ENCODE measurements at places on chromosomes 5 and 9.

- no peak for DNase-seq
Measured at GRCh38 chr5:73363911-73364730, 84.5 kb downstream of the FOXD1 start.

GRCh38 chr5:14004598-14005394 lies 60.3 kb upstream of the DNAH5 start:
- DNase-seq = no peak

- DNase-seq = no peak
Measured at GRCh38 chr5:143874312-143874711, 62.4 kb downstream of the HMHB1 start.

DNA sequence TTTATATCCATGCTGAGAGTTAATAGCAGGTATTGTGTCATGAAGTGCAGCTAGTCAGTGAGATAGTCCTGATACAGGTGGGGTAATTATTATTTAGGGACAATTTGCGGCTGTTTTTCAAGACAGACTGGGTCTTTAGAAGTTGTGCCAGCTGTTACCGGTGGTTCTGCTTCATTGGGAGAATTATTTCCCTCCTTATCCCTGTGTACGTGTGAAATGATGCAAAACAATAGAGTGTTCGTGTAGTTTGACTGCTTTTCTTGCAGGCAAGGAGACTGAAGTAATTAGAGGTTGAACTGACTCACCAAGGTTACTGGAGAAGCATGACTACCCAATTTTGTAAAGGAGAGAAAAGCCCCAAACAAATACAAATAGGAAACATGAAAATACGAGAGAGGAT lies 101.7 kb downstream of the ARRDC3 start:
- DNase-seq = no peak

- no peak for DNase-seq
Measured at GRCh38 chr5:64285188-64286130, 119.8 kb downstream of the RNF180 start.

DNA sequence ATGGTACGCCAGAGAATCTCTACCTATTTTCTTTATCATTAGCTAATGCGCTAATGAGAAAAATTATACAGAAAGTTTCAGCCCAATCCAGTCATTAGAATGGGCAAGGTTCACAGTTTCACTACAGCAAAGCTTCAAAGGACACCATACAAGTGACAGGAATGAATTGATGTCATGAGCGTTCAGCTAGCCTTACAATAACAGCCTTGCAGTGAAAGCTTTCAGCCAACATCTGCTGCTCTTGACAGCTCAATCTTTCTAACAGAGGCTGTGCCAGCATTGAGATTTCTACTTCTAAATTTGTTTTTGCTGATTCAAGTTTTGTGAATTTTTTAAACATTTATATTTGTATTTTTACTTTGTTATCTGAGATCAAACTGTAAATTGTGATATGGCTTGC lies 302.4 kb upstream of the FAM174A start:
- no peak for DNase-seq

- no peak for DNase-seq
Measured at GRCh38 chr9:105248691-105249090, 4.2 kb downstream of the SLC44A1 start.

GRCh38 chr9:131469951-131470350 lies 32.8 kb upstream of the POMT1 start:
- no peak for DNase-seq

GRCh38 chr5:464843-465590 lies 22.0 kb downstream of the EXOC3 start:
- DNase-seq = no peak

GRCh38 chr9:26054600-26055520 lies 376.6 kb upstream of the TUSC1 start:
- DNase-seq = no peak

DNA sequence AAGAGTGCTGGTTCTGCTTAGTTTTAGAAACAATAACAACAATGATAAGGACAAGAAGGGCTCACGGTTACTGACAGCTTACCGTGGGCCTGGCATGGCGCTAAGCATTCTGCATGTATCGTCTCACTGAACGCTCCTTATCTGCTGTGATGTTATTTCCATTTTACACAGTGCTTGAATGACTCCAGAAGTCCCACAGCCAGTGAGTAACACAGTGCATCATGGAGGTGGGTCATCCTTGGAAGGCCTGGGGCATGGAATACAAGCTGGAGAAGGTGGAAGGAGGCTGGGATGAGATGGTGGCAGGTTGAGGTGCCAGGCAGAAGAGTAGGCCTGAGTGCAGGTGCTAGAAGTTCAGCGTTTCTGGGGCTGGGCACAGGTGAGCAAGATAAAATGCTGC lies 36.5 kb upstream of the FAT2 start:
- DNase-seq = no peak

DNA sequence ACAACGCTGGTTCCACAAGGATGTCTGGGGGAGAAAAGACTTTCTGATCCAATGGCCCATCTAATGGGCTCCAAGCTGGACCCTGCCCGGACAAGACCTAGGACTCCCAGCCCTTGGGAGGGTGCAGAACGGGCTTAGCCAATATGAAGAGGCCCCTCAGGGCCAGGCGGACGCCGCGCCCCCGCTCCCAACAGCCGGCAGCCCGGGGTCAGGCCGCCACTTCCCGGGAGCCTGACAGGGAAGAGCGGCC lies 493 bp downstream of the P4HA2 start:
- no peak for DNase-seq

DNA sequence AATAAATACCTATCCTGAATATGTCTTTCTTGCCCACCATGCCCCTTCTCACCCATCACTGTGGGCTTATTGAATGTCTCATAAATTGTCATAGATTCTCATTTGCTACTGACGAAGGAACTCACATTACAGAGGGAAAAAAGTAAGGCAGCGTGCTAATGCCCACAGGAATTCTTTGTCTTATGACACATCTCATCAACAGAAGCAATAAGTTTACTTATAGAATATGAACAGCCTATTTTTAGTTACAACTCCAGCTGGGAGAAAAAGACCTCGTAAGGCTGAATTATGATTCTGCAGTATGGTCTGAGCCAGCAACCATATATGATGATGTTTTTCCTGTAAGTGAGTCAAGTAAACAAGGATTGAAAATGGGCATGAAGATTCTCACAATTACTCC lies 22.4 kb upstream of the ATG10 start:
- no peak for DNase-seq

- DNase-seq = no peak
Measured at GRCh38 chr5:36417221-36417620, 115.5 kb upstream of the RANBP3L start.

DNA sequence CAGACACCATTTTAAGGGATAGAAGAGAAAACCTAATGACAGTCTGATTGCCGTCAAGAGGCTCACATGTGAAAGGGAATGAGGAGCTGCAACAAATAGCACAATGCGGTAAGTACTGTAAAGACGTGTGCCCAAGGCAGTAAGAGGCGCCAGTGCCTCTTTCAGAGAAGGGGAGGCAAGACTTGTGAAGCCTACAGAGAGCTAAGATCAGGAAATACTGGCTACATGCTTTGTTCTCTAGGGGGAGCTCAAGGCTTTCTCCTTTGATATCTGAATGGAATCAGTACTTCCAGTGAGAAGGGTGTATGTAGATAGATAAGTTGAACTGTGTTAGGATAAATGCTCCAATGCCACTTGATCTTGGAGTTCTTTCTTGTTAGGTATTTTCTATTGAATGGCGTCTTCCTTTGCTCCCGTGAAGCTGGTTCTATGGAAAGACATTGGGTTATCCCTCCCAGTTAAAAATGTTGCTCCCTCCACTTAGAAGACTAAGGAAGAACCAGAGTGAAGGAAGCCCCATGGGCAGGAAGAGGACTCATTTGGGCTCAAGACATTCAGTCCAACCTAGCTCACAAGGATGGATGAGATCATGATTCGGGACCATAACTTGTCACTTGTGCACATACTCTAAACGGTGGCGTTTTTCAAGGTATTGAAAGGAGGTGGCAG lies 23.5 kb upstream of the ALDOB start:
- no peak for DNase-seq

- no peak for DNase-seq
Measured at GRCh38 chr9:14660721-14661120, 32.5 kb downstream of the ZDHHC21 start.

DNA sequence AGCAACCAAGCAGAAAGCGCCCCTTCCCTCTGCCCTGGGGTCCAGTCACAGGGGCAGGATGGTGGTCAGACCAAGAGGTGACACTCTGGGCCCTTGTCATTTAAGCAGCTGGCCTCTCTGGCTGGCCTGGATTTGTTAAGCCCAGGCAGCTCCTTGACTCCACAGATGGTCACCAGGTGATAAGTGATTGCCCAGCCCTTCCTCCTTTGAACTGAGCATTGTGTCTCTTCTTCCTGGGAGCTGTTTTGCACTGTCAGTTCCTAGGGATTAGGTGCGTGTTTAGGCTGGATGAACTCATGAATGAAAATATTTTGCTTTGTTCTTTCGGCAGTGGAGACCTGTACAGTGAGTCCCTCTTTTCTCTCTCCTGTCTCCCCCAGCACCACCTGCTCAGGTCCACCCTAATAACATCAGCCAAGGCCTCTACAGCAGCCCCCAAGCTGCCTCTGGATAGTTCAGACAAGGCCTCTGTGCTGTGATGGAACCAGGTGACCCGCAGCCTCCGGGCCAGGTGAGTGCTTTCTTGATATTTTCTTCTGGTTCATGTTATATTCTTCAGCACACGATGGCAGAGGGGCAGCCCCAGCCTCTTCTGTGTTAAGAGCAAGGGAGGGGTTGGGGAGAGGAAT lies 139.7 kb upstream of the PITX1 start:
- DNase-seq = no peak

DNA sequence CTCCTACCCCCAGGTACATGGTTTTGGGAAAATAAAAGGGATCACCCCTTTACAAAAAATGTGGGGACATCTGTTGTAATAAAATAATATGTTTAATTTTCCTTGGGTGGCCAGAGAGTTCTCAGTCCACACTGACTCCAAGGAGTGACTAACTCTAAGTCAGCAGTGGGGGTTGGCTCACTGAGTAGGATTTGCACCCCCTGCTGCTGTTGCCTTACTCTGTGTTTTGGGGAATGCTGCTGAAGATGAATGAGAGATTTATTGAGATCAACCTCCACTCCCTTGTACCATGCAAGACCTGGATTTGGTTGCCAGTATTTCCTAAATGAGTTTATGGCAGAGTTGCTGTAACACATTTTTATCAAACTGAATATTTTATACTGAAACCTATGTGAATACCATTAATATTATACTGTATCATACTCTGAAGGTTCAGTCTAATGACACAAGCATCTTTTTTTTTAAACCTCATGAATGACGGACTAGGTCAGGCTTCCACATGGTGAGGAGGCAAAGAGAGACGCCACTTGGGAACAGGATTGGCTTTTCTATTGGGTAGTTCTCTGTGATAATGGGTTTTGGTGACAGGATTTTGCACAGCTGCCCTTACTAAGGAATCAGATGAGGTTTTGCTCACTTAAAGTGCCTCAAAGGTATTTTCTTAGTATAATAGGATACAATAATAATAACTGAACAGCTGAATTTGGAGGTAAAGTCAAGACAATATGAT lies 121.3 kb upstream of the OSMR start:
- DNase-seq = no peak

DNA sequence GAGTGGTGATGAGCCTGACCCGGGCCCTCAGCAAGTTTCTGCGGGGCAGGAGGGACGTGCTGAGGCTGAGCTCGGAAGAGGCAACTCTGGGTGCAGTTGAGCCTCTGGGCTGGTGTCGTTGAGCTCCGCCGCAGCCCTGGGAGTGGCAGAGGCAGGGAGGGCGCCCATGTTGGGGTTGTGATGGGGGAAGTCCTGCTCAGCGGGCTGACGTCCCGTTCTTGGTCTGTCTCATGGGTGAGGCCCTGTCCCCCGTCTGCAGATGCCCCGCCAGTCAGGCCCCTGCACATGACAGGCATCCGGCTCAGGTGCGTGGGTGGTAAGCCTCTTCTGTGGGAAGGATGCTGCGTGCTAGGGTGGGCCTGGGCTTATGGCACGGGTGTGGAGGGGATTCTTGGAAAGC lies 64.3 kb downstream of the RXRA start:
- DNase-seq = peak; percentile 53

- no peak for DNase-seq
Measured at GRCh38 chr9:38195737-38196161, 126.7 kb upstream of the SHB start.

DNA sequence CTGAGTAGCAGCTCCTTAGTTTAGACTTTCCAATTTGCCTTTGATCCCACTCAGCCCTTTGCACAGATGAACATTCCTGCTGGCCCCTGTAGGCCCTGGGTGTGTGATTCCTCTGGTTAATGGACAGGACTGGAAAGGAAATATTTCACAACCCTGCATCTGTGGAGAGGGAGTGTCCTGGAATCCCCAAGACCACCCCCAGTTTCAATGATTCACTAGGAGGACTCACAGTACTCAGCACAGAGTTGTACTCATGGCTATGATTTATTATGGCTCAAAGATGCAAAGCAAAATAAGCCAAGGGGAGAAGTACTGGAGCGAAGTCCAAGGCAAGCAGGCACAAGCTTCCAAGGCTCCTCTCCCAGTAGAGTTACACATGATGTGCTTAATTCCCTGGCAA lies 42.4 kb upstream of the TJP2 start:
- no peak for DNase-seq

Measured in CD4-positive, alpha-beta T cell (primary cell).